ENCODE measurements at places on chromosomes 6 and 20.

DNA sequence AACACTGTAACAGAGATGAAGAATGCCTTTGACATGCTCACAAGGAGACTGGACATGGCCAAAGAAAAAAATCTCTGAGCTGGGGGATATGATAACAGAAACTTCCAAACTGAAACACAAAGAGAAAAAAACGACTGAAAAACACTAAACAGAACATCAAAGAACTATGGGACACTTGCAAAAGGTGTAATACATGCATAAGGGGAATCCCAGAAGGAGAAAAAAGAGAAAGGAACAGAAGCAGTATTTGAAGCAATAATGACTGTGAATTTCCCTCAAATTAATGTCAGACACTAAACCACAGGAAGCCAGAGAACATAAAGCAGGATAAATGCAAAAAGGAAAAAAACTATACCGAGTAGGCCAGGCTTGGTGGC lies 117.4 kb upstream of the ARID1B start:
- no peak for DNase-seq

- no peak for DNase-seq
These were observed 291.6 kb downstream of the MAFB start for GRCh38 chr20:40397467-40397866.

GRCh38 chr6:18976966-18977365 lies 589.8 kb downstream of the RNF144B start:
- no peak for DNase-seq

DNA sequence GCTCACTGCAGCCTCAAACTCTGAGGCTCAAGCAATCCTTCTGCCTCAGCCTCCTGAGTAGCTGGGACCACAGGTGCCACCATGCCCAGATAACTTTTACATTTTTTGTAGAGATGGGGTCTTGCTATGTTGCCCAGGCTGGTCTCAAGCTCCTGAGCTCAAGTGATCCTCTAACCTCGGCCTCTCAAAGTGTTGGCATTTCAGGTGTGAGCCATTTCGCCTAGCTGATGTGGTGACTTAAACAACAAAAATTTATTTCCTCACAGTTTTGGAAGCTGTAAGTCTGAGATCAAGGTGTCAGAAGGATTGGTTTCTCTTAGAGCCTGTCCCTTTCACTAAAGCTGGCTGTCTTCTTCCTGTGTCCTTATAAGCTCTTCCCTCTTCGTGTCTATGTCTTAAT lies 15.0 kb upstream of the JARID2 start:
- no peak for DNase-seq

DNA sequence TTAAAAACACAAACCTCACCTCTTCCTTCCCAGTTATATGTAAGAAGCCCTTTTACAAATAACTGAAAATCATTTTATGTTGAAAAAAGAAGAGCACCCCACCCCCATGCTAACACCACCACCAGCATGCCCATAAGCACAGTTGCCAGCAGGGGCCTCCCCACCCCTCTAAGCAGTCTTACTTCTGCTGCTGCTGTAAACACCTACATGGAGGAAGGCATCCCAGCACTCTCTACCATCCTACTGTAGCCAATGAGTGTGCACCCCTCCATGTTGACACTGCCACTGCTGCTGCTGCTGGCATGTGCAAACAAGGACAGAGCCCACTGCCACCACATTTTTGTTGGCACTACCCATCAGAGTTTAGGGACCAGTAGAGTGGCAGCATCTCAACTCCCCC lies 49.6 kb upstream of the PHIP start:
- DNase-seq = no peak

GRCh38 chr20:31652917-31653396 lies 15.2 kb downstream of the COX4I2 start:
- DNase-seq = no peak

- no peak for DNase-seq
These were observed 57.8 kb upstream of the KLHL31 start for GRCh38 chr6:53723331-53723730.

- DNase-seq = no peak
These were observed 506.2 kb downstream of the EPM2A start for GRCh38 chr6:145228962-145229582.

GRCh38 chr6:17494919-17495318 lies 101.5 kb downstream of the CAP2 start:
- DNase-seq = no peak

DNA sequence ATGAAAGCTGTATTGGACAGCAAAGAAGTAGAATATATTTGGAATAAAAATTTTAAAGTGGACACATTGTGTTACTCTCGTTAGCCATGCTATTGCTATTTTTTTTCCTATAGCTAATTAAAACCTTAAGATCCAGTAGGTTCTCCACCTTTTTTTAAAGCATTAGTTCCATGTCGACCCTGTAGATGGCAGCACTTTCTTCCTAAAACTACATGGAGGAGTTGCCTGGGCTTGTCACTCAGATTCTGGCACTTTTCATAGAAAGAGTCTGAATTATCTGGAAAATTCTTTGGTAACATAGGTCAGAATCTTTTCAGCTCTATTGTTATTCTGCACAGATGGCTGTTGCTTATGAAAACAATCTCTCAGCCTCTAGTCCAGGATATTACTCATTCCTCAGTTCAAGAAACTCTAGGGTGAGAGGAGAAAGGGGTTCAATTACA lies 42.0 kb upstream of the ESR1 start:
- DNase-seq = no peak

DNA sequence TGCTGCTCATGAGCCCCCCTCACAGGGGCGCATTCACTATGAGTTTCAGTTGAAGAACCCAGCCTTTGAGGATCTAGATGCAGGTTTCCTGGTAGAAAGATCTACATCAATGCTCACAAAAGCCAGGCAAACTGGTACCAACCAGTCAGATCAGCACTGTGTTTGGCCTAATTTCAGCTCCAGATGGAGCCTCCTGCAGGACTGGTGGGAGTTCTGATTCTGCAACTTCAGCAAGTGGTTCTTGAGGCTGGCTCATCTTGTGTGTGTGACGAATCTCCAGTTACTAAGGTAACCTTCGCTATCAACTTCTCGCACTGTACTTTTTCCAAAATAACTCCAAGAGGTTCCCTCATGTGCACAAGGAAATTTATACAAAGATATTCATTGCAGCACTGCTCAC lies 118.8 kb downstream of the ZMYND8 start:
- DNase-seq = no peak

GRCh38 chr6:15845492-15845891 lies 182.7 kb upstream of the DTNBP1 start:
- DNase-seq = no peak

DNA sequence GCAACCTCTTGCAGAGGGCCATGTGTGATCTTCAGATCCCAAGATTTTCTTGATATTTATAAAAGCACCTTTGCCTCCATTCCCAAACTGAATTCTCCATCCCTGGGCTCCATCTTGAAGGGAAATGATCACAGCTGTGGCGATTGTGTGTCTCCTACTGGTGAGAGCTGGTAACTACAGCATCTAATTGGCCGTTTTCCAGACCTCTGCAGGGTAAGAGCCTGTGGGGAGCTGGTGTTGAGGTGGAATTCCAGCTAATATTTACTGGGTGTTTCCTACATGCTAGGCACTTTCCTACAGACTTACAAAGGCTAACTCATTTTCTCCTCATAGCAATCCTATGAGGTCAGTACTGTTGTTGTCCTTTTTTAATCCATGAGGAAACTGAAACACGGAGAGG lies 59.2 kb upstream of the FNDC1 start:
- no peak for DNase-seq

DNA sequence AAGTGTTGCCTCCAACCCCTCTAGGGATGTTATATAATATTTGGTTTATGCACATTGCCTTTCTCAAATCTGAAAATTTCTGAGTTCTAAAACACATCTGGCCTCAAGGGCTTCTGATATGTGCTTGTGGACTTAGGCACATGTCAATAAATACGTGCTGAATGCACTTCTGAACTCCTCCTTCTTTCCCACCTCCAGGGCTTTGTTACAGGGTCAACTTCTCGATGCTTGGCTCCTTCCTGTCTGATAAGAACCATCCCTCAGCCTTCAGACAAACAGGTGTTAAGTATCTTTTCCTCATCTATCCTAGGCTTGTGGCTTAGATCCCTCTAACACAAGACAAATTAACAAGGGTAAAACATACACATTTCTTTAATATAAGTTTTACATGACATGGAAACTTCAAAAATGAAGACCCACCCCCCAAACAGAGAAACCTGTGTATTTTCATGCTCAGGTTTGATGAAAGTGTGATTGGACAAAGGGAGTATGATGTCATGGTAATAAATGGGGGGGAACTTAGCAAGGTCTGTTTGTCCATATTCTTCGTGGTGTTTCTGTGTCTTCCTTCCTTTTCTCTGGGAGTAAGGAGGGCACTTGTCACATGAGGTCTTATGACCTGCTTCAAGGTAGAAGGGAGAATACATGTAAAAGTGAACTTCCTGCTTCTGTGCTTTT lies 326.9 kb downstream of the CD83 start:
- DNase-seq = no peak

DNA sequence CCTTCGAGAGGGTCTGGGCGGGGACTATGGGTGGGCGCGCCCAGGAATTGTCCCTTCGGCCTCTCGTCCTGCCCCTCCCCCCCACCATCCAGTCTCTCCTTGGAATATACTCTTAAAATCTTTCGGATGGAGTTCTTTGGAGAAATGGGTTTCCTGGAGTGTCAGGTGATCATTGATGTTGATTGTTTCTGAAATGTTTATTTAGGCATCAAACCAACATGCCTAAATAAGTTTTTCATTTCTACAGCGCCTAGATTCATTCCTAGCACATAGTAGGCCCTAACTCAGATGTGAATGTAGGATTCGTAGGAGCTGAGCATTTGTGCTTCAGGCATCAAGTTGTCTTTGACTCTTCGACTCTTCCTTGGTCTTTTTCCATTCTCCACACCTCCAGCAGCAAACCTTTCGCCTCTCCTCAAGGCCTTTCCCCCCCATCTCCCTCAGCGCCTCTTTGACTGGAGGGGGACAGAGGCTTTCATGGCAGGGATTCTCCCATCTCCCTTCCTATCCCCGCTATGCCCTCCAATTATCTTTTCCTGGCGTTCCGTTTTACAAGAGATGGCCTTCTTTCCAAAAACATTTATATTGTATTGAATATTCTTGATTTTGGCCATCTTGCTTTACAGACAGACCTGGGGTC lies 610 bp downstream of the CASP8AP2 start:
- no peak for DNase-seq

DNA sequence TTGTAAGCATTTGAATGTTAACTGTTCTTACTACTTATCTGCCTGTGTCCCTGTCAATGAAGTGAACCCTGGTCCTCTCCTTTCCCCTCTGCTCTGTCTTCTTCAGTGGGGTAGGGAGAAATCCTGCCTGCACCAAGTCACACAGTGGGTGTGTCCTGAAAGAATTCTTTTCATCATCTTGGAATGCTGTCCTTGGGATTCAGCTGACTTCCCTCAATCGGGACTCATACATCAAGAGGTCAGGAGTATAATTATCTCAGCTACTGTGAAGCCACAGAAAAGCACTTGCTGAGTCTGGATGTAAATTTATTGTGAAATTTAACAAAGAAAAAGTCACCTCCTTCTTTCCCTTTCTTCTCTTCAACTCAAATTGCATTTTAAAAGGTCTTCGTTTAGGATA lies 328.5 kb downstream of the SOX4 start:
- DNase-seq = no peak

GRCh38 chr6:136387316-136387715 lies 97.7 kb upstream of the BCLAF1 start:
- DNase-seq = no peak

GRCh38 chr6:48866682-48867081 lies 596.4 kb downstream of the MMUT start:
- DNase-seq = no peak

DNA sequence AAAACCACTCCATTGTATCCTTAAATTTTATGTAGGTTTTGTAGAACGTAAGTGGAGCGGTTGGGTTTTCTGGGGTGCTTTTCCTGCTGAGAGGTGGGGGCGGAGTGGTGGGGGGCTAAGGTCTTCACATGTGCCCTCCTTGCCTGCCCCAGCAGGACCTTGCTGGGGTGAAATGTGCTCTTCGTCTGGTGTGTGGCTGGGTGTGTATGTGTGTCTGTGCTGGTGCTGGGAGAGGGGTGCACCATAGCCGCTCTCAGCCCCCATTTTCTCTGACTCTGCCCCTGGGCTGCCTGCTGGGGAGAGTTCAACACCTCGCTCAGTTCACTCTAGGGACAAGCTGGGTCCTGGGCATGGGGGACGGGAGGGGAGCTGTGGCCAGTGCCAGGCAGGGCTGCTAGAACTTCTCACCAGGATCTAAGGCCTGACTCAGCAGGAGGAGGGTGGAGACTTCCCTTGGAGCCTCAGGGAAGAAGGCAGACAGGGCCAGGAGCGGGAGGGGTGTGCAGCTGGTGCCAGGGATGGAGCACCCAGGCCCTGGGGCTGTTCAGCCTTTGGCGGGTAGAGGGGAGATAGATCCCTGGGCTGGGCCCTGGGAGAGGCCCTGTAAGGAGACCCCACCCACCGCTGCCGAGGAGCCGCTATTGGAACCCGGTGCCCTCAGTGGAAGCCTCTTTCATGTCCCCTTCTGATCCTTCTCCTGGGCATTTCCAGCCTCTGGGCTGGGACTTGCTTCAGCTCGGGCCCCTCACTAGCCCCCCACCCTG lies 4.8 kb downstream of the SOX18 start:
- DNase-seq = no peak

DNA sequence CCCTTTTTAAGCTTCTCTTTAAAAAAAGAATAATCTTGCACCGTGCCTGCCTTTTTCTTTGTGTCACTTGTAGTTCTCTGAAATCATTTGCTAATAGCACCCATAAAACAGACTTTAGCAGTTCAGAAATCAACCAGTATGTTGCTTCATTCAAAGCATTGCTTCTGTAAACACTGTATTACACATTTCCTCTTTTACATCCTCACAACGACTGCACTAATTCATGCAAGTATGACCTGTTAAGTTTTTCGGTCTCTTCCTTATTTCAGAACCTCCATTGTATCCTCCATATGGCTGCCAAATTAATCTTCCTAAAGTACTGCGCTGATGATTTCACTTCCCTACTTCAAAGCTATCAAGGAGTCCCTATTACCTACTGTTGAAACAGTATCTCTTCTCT lies 142.9 kb upstream of the RNF217 start:
- no peak for DNase-seq

GRCh38 chr6:307065-307814 lies 15.0 kb downstream of the DUSP22 start:
- DNase-seq = no peak

- DNase-seq = no peak
These were observed 41.4 kb downstream of the AGPAT4 start for GRCh38 chr6:161232467-161232866.

DNA sequence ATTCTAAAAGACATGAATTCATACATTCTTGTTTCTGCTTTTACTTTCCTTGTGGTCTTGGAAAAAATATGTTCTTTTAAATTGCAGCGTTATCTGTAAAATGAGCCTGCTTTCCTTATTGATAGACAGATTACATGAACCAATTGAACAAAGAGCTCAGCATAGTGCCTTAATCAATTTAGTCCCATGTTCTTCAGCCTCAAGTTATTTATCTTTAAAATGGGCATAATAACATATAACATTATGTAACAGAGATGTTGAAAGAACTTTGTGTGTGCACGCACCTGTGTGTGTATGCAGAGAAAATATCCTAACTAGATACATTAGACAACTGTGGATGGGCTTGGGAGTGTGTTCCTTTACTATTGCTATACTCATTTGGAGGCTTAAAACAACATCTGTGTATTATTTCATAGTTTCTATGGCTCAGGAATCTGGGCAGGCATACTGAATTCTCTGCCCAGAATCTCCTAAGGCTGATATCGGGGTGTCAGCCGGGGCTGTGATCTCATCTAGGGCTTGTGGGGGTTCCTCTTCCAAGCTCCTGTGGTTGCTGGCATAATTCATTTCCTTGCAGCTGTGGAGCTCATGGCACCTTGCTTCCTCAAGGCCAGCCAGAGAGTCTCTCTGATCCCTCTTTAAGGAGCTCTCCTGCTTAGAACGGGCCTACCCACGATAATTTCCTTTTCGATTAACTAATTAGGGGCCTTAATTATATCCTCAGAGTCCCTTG lies 194.1 kb downstream of the ARID1B start:
- DNase-seq = no peak

- no peak for DNase-seq
These were observed 84.6 kb upstream of the TCF21 start for GRCh38 chr6:133804265-133804664.
